Ammon's horn (tissue), 1 donor: ENCODE measurements at places on chromosomes 3 and 15.
A peak's percentile ranks its signal among the peaks of the same experiment; 100 is the strongest.

DNA sequence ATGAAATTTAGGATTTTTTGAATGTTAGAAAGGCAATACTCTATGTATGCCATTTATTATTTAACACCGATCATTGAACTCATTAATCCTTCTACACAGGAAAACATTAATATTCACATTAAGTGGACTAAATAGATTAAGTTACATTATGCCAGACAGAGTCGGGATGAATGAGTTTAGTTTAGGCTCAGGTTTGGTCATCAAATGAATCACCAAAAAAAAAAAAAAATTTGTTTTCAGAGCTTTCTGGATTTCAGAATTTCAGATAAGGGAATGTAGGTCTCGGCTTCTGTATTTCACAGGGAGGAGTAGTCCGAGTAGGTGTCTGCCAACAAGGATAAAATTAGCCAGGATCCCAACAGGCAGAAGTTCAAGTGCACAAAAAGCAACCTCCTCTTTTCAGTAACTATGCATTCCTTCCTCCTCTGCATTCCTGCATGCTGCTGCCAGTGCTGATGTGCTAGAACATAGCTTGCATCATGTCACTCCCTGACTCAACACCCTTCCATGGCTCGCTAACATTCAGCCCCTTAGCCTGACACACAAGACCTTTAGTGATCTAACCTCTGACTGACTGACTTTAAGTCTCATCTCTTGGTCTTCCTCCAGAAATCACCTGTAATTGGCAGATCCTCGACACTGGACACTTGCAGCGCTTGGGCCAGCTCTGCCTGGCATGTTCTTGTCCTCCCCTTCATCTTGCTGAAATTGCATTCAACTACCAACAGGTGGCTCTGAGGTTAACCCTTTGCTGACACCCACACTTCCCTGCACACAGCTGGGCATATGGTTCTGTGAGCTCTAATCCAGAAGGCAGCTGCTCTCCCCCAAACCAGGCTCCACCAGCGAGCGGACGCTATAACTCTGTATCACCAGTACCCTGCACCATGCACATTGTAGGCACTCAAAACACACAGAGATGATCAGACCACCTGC is 145.4 kb upstream of the PROK2 start:
- DNase-seq = no peak

- no peak for DNase-seq
Measured at GRCh38 chr3:157360044-157360443, 76.6 kb upstream of the PTX3 start.

GRCh38 chr3:31777887-31778286 is 203.2 kb downstream of the OSBPL10 start:
- no peak for DNase-seq

DNA sequence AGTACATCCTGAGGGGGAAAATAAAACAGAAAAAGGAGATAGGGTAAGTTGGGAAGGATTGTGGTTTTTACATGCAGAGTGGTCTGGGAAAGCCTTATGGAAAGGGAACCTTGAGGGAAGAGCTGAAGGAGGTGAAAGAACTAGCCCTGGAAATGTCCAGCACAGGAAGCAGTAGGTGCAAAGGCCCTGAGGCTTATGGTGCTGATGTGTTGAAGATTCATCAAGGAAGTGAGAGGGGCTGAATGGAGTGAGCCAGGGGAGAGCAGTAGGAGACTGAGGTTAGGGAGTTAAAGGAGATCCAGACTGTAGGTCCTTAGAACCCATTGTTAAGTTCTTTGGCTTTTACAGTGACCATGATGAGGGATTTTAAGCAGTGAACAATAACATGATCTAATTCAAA is 33.0 kb downstream of the ATP1B3 start:
- DNase-seq = no peak

DNA sequence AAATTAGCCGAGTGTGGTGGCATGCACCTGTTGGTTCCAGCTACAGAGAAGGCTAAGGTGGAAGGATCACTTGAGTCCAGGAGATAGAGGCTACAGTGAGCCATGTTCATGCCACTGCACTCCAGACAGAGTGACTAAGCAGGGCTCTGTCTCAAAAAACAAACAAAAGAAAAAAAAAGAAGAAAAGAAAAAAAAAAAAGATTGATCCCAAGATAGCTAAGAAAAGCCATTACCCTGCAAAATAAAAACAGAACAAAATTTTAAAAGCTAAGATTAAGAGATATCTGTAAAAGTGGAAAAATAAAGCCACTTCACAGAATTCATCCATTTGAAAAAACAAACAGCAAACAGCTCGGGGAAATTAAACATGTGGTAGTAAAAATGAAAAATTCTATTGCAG is 23.8 kb downstream of the LRRC2 start:
- DNase-seq = no peak

- DNase-seq = no peak
Measured at GRCh38 chr15:72962054-72962702, 90.1 kb upstream of the NEO1 start.

GRCh38 chr15:50320504-50320903 is 34.5 kb downstream of the GABPB1 start:
- no peak for DNase-seq

DNA sequence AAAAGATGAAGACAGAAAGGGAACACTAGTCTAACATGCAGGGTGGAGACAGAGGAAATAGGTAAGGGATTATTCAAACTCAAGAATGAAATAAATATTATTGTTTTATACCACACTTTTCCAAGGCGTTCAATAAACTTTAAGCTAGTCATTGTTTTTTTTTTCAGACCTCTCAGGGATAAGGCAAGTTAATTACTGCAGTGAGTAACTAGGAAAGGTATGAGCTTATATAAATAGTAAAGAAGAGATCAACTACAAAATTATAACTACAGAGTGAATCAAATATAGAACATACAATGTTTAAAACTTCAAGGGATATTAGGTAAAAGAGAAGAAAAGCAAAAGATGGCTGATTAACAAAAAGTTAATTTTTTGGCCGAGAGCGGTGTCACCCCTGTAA is 31.5 kb upstream of the XXYLT1 start:
- no peak for DNase-seq

DNA sequence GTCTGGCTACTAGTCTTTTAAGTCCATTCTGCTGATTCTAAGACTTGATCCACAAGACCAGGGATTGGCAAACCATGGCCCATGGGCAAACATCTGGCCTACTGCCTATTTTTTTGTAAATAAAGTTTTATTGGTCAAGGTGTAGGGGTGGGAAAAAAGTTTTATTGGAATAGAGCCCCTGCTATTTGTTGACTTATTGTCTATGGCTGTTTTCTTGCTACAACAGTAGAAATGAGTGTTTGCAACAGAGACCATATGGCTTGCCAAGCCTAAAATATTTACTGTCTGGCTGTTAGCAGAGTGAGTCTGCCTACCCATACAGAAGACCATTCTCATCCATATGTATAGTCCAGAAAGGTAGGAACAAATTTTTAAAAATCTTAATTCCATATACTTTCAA is 106.4 kb downstream of the PTPRG start:
- no peak for DNase-seq

GRCh38 chr3:119810018-119810435 is 28.1 kb downstream of the NR1I2 start:
- DNase-seq = peak; percentile 57

GRCh38 chr3:30198162-30198561 is 408.2 kb upstream of the TGFBR2 start:
- DNase-seq = no peak

GRCh38 chr15:96334705-96335410 is 4.4 kb downstream of the NR2F2 start:
- DNase-seq = no peak

DNA sequence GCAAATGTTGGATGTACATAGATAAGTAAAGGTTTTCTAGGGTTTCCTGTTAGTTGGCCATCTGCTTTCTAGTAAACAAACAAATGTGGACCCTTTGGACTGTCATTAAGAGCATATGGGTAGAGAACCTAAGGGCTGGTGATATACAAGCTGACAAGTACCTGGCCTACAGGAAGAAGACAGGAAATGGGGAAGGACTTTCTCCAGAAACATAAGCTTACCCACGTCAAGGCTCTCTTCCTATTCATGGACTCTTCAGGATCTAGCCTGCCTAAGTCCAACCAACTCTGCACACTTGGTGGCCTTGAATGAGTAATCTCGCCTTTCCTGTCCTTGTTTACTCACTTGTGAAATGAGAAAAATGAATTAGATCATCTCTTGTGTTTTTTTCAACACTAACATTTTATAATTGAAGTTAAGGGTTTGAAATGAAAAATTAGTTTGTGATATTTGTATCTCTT is 22.2 kb upstream of the GOLIM4 start:
- DNase-seq = no peak

- DNase-seq = no peak
Measured at GRCh38 chr3:126525853-126526667, 2.1 kb downstream of the CHST13 start.

DNA sequence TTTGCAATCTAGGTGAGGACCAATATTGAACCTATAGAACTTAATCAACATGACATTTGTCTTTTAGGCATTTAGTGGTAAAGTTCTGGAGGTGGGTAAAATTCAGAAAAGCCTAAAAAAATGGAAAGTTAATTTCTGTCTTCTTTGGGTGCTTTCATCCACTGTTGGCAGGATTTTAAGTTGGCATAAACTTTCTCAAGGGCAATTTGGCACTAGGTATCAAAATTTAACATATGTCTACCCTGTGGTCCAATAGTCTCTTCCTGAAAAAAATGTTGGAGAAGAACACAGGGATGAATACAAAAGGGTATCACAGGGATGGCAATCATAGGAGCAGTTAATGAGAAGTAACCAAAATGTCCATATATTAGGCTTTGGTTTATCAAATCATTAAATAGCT is 227.0 kb upstream of the WNT5A start:
- DNase-seq = no peak

DNA sequence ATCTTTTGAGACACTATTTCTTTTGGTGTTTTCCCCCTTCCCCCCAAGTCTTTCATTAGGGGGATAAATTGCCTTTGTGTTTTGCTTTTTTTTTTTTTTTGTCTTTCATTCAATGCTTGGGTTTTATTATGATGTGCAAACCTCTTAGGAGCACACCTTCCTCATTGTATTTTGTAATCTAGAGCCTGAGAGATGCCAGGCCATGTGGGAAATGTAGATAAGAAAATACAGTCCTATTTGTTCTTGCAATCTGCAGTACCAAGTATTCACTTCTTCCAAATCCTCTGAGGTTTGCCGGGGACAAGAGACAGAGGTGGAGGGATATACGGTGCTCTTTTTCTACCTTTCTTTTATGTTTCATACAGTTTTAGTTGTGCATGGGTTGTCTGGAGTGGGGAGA is 66.7 kb downstream of the LARS2 start:
- no peak for DNase-seq

DNA sequence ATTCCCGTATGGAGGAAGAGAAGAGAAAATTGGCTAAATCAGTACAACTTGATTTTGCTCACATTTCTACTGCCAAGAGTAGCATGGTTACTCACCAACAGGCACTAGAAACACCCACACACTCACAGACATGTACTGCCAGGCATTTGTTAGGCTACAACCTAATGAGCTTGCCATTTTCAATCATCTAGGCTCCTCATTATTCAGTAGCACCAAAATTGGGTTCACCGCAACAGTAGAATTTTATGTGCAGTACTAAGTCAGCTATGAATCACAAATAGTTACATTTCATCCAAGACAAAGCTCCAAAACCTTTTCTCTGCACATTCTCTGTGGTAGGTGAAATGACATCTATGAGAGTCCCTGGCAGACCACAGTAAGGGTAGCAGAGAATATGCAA is 15.0 kb upstream of the THUMPD3 start:
- peak; percentile 75 for DNase-seq
